ENCODE measurements at places on chromosomes 12 and 14. TPM values are rescaled to one million over a fixed set of nuclear protein-coding genes. Genes with fewer than 3 reads are reported as not detected.

Gene KRT84
- total RNA-seq = not detected

Gene BICD1
- 27.6 TPM for total RNA-seq

DNA sequence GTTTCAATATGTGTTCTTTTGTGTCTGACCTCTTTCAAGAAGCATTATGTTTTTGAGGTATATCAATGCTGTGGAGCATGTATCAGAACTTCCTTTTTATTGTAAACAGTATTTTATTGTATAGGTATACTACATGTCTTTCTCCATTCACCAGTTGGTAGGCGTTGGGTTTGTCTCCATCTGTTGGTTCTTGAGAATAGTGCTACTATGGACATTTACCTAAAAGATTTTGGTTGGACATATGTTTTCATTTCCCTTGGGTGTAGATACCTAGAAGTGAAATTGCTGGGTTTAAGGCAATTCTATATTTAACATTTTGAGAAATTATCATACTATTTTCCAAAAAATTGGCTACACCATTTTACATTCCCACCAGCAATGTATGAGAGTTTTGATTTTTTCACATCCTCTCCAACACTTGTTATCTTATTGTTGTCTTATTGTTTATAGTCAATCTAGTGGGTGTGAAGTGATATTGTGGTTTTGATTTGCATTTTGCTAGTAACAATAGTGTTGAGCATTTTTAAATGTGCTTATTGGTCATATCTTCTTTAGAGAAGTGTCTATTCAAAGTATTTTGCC, 409.2 kb downstream of the IPO8 start:
- H3K27me3 ChIP-seq = no peaks in the 10 kb centered on the region
- no peak overlapping the region for H3K4me3 ChIP-seq
- H3K4me1 ChIP-seq = no peaks in the 10 kb centered on the region
- no peaks in the 10 kb centered on the region for H3K36me3 ChIP-seq
- no peak for DNase-seq

Gene NCOR2
- 249 TPM for total RNA-seq

DNA sequence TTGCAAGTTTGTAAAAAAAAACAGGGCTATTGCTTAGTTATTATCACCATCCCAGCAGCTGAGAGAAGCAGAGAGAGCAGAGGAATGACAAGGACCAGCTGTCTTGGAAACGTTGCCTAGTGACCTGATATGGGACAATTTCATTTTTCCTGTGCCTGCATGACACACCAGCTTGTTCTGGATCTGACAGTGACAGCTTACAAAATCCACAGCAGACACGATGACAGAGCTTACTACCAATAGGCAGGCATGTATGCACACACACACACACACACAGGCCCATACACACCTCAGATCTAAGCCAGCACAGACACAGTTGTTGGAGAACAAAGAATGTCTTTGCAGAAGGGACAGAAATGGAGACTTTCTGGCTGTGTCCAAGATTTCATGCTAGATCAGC, 25.4 kb downstream of the HSPB8 start:
- no peak overlapping the region for H3K4me3 ChIP-seq
- peaks cover 9% of the 10 kb centered on the region for H3K27me3 ChIP-seq
- no peaks in the 10 kb centered on the region for H3K36me3 ChIP-seq
- H3K27ac ChIP-seq = no peak overlapping the region

DNA sequence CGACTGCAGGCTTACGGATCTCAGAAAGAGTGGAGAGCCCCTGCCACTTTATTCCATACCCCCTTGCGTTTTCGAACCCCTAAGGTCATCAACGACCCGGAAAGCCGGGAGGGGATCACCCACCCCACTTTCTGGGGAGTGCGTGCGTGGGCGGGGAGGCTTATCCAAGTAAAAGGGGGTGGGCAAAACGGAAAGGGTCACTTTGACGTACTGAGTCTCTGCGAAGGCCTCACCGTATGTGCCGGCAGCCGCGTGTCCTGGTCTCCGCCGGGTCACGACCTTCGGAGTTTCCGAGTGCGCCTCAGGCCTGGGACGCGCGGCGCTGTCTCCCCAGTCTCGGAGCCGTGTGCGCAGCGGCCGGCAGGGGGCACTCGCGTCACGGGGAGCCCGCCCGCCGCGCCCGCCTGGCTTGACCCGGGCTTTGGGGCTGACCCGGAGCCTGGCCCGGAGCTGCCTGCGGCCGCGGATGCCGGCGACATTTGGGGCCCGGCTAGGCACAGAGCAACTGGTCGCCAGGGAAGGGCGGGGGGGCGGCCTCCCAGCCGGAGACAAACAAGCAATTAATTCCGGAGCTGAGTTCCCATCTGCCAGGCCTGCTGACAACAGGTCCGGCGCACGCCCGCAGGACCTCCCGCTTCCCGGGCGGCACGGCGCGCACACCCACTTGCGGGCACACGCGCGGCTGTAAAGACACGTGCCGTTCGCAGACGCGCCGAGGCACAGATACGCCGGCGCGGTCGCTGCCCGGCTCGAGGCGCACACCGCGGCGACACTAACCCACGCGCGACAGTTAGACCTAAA, 890 bp upstream of the KIF26A start:
- peaks cover 23% of the 10 kb centered on the region for H3K27me3 ChIP-seq
- H3K4me1 ChIP-seq = no peaks in the 10 kb centered on the region
- H3K27ac ChIP-seq = no peak overlapping the region
- H3K4me3 ChIP-seq = no peak overlapping the region
- DNase-seq = no peak

GRCh38 chr12:41287500-41288141, 99.5 kb downstream of the PDZRN4 start:
- DNase-seq = no peak
- H3K4me3 ChIP-seq = no peak overlapping the region
- H3K36me3 ChIP-seq = no peaks in the 10 kb centered on the region
- H3K4me1 ChIP-seq = no peaks in the 10 kb centered on the region
- H3K27me3 ChIP-seq = no peaks in the 10 kb centered on the region

DNA sequence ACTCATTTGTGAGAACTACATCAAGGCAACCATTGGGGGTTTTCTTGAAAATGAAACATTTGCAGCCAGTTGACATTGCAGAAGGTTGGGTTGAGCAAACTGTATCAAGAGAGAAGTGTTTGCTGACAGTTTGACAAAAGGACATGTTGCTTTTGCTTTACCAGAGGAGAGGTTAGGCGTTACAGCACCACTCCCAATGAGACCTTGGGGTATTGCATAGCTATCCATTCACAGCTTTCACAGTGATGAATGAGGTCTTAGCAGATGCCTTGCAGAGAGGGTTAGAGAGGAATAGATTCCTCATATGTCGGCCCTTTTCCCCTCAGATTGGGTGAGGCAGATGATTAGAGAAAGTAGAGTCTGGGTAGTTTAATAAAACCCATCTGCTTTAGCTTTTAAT, 988.9 kb upstream of the FLRT2 start:
- no peaks in the 10 kb centered on the region for H3K4me1 ChIP-seq
- H3K27me3 ChIP-seq = peaks cover 2% of the 10 kb centered on the region
- H3K4me3 ChIP-seq = no peak overlapping the region
- no peak overlapping the region for H3K27ac ChIP-seq
- no peaks in the 10 kb centered on the region for H3K36me3 ChIP-seq
- no peak for DNase-seq

DNA sequence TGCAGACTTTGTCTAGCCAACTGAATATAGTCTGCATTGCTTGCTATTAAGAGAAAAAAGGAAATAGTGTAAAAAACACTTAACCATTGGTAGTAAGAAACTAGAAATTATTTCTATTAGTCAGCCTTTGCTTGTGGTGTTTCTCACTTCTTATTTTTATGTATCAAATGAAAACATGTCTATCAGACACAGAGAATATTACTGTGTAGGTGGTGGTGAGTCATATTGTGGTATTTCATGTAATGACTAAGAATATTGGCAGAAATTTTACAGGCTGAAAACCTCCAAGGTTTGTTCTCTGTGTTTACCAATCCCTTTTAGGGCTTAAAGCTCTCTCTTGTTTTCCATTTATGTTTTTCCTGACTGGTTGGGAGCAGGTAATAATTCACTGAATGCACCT, 87.2 kb downstream of the DAAM1 start:
- peak overlapping the region; percentile 40 for H3K27ac ChIP-seq
- DNase-seq = peak; percentile 89
- H3K36me3 ChIP-seq = no peaks in the 10 kb centered on the region
- H3K27me3 ChIP-seq = no peaks in the 10 kb centered on the region
- H3K4me3 ChIP-seq = peak overlapping the region; percentile 37
